Stimulated activated naive CD8-positive, alpha-beta T cell treated with anti-CD3 and anti-CD28 coated beads, Interleukin-15, Interleukin-2, amounts not matched to agents 100 U/mL and 50 U/mL, for 24 hours (primary cell): ENCODE measurements at places on chromosomes 4 and X.

DNA sequence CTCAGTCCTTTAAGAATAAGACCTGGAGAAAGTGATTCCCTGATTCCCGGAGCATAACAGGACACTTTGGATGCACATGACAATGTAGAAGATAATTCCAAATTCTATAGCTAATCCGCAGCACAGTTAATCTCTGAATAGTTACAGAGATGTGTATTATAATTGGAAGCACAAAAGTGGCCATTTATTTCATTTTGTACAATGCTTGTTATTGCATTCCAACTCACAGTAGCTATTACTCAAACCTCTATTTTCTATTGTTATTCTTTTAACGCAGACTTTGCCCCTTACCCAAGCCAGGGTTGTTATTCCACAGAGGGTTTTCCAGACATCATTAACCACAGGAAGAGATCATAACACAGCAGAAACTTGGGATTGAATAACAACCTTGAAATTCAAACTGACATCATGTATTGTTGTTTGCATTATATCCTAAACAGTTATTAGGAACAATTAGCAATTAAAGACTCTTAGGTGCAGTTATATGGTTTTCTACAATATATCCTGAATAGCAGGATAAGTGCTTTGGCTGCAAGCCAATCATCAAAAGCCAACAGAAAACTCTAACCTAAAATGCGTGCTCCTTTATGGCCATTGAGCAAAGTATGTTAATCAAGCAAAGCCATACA, 984.0 kb upstream of the TENM3 start:
- no peak for DNase-seq

DNA sequence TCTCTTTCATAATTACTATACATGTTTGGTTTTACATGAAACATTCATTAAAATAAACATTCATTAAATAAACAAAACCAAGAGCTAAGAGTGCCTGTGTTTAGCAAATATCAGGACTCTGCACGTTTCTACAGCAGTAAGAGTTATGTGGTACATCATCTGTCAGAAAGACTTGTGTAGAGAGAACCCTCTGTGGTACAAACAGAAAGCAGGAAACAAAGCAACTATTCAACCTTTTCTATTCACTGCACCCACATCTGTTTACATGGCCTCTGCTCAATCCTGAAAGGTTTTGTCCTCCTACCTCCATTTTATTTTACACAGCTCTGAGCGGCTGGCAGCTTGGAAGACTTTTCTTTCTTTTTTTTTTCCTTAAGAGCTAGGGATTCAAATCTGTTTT, 90.7 kb upstream of the PCDH18 start:
- no peak for DNase-seq

GRCh38 chr4:141543176-141543575, 93.2 kb upstream of the IL15 start:
- DNase-seq, result no peak

DNA sequence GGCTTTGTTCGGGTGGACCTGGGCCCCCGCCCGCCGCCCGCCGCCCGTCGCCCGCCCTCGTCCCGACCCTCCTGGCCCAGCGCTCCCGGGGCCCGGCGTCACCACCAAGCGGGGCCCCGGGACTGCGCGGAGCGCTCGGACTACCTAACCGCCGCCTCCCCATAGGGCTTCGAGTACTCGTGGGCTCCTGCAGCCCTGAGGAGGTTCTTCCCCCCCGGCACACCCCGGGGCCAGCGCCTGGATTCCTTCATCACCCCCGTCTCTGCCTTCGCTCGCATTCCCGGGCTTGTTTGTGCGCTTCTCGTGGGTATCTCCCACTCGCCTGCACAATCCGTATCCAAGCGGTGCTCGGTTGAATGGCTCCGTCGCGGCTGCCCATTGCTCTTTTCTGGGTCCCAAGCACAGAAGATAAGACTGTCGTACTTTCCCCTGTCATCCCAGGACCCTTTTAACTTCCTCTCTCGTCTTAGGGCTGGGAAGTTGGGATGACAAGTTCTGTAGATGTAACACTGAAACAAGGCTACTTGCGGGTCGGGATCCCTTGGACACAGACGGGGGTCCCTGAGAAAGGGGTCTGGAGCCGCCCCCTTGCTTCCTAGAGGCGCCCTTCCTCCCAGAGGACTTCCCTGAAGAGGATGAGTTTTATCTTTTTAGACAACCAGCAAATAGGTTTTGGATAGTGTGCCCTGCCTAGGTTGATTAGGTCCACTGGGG, 565 bp downstream of the MOB1B start:
- no peak for DNase-seq

DNA sequence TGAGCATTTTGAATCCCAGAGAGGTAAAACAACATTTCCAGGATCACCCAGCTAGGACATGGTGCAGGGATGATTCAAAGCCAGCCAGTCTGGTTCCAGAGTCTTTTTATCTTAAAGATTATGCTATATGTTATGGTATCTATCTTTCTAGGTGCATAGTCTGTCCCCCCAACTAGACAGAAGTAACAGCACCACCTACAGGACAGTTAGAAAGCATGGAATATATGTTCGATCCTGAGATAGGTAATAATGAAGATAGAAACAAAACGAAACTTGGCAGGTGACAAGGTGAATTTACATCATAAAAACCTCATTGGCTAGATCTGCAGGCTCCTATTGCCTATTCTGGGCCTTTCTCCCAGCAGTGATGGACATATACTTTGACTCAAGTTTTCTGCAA, 723.2 kb downstream of the SMARCA1 start:
- no peak for DNase-seq

GRCh38 chrX:69607616-69608015, 8.3 kb upstream of the EDA start:
- no peak for DNase-seq

DNA sequence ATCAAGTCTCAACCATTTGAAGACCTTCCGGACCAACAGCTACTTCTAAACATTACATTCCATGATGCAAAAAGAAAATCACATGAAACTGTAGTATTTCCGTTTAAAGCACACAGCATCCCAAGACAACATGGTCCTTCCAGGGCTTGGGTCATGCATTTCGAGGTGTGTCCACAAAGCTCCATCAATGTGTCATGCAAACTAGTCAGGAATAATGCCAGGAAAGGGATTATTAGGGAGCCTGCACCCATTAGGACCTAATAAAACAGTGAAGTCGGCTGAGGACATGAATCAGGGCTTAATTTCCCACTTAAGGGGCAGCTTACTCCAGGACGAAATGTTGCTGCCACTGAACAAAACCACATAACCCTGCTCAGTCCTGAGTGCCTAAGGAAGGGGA, 177.9 kb downstream of the TSPAN5 start:
- DNase-seq, result no peak

- no peak for DNase-seq
Measured at GRCh38 chr4:183576701-183577404, 72.0 kb downstream of the ING2 start.

GRCh38 chr4:73998040-73999011, at the start of gene CXCL5:
Gene CXCL5 (minus strand): TSS chr4:73998677. CDS start chr4:73998581, 96 bp downstream.
- no peak for DNase-seq

- DNase-seq, result no peak
Measured at GRCh38 chrX:14448406-14448805, 80.9 kb upstream of the GLRA2 start.
